ENCODE measurements at places on chromosomes 6 and 20. TPM values are rescaled to one million over a fixed set of nuclear protein-coding genes. Genes with fewer than 3 reads are reported as not detected.

Gene MLN
- not detected for total RNA-seq

Gene AK9
- 12.5 TPM for total RNA-seq

Gene PHF1
- 86.4 TPM for total RNA-seq

Gene RAB32
- 61.2 TPM for total RNA-seq

Gene ZNF391
- 4.5 TPM for total RNA-seq

Gene CD40
- 36.1 TPM for total RNA-seq

Gene SNAI1
- 10.4 TPM for total RNA-seq

Gene KCNK15
- total RNA-seq: 16.1 TPM

Gene EYS
- not detected for total RNA-seq

Gene TDRD6
- 1.0 TPM for total RNA-seq

Gene BMP5
- 0.45 TPM for total RNA-seq

Data from aorta (tissue), 5 donors.